ENCODE measurements at places on chromosomes 7 and 10. TPM values are rescaled to one million over a fixed set of nuclear protein-coding genes. Genes with fewer than 3 reads are reported as not detected.

GRCh38 chr7:43735403-43735801, 6.1 kb upstream of the COA1 start:
- DNase-seq = no peak

DNA sequence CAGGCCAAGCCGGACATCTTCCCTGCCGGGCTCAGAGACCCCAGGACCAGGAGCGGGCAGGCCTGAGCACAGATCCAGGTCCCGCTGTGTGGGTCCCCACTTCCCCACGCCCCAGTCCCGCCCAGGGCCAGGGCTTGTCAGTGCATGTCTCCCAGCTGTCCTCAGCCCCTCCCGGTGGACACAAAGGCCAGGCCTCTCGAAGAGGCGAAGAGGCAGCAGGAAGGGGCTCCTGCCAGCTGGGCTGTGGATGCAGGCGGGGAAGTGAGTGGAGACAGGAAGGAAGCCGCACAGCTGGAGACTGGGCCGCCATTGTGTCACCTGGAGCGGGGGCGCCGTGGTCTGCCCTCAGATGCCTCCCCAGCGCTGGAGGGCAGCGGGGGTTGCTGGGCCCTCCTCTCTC, 4.8 kb downstream of the GRIFIN start:
- DNase-seq = no peak

DNA sequence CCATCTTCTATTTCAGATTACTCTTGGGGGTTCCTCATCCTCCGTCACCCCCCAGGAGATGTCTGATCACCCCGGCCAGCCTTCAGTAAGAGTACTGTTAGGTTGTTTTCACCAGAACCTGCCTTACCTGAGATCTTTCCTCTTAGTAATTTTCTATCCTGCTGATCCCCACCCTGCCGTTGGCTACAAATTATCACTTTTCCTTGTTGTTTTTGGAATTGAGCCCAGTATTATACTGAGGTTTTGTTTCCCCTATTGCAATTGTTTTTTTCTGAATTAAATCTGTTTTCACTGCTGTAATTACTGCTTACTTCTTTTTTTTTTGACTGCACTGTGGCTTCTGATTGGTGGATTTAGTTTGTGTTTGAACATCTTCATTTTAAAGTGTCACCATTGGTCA, 14.7 kb downstream of the SPAM1 start:
- no peak for DNase-seq

- no peak for DNase-seq
Measured at GRCh38 chr7:92750946-92751345, 85.4 kb downstream of the CDK6 start.

- no peak for DNase-seq
Measured at GRCh38 chr7:106480161-106480579, 180.8 kb downstream of the CCDC71L start.

- DNase-seq = no peak
Measured at GRCh38 chr7:30893357-30893756, 18.3 kb upstream of the AQP1 start.

GRCh38 chr10:106183041-106183440, 981.5 kb downstream of the SORCS1 start:
- DNase-seq = no peak

GRCh38 chr10:78405736-78406135, 372.1 kb downstream of the RPS24 start:
- no peak for DNase-seq

DNA sequence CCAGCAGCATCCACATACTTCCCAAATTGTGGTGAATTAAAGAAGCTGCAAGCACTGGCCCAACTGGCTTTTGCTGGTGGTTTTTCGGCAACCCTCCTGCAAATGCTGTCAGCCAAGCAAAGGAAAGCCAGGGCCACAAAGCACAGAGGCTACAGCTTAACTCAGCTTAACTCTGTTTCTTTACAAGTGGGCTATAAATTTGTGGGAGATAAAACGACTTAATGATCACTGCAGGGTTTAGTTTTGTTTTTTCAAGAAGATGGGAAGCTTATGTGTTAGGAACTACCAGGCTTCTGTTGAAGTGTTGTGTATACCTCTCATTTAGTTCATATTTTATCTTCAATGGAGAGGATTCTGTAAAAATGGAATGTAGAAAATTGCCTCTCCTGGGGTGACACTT, 110.6 kb downstream of the TACC2 start:
- DNase-seq = no peak

Gene MUC12
- total RNA-seq = 2.8 TPM

DNA sequence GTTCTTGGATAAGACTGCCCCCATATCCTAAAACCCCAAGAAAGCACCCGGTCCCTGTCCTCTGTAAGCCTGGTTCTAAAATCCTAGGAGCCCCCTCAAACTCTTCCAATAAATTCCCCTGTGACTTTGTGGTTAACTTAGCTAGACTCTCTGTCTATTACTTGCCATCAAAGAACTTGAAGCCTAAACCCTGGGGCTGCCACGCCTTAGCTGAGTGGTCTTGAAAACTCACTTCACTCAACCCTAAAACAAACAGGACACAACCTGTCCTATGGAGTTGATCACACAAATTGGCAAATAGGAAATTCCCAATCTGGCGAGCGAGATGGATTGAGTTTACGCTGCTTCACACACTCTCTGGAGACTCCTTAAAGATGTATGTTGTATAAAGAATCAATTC, 191.4 kb upstream of the SVIL start:
- DNase-seq = no peak

Gene NACAD
- 121 TPM for total RNA-seq

DNA sequence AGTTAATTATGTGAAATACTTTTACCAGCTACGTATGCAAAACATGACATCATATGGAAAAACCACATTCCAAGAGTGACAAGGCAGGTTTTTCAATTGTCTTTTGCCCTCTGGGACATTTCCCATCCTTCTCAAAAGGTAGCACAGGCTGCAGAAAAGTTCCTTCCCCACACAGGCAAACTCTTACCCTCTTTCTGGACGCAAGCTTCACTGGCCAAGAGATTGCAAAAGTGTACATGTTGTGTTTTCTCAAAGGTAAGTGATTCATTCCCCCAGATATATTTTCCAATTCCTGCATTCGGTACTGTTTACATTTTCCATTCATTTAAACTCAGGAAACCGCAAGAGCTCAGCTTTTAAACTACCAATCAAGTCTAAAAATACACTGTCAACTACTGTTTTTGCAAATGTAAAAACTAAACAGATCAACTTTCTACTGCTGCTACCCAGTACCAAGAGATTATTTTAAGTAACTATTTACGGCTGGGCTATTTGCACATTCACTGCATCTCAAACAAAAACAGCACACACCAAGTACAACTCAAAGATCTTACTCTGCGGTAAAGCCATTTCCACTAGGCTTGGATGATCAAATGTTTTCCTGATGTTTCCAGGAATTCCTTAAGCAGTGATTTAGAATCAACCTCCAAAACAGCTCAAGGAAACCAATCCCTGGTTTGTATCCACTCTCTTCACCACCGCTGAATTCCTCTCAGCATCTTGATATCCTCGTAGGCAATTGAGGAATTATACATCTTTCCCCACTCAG, 233.6 kb upstream of the CCDC6 start:
- DNase-seq = no peak

Gene KIAA1549
- total RNA-seq = 25.1 TPM

Gene CCDC71L
- total RNA-seq = 4.6 TPM

- no peak for DNase-seq
Measured at GRCh38 chr10:8539056-8539455, 484.6 kb downstream of the GATA3 start.

GRCh38 chr10:71302874-71303568, 16.0 kb upstream of the SLC29A3 start:
- DNase-seq = no peak

- DNase-seq = peak; percentile 73
Measured at GRCh38 chr10:73495226-73495883, 469 bp downstream of the PPP3CB start.

Data from dorsolateral prefrontal cortex (tissue), 122 donors.